NCI-H345 (cell line): ENCODE measurements at places on chromosomes 5 and 9.
A peak's percentile ranks its signal among the peaks of the same experiment; 100 is the strongest.

- no peak for DNase-seq
Observed at GRCh38 chr5:171092194-171092593, 216.9 kb upstream of the TLX3 start.

DNA sequence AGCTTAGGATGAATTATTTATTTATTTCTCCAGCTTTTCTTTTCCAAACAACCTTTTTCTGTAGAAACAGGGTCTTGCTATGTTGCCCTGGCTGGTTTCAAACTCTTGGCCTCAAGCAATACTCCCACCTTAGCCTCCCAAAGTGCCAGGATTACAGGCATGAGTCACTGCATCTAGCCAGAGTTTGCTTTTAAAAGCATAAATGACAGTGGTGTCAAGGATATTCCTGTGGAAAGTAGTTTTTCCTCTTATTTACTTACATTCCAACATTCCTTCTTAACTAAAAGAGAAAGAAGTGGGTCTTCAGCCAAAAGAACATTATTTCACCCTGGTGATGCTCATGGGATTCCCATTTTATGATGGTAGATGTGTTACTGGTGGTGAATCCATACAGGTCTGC, 62.4 kb downstream of the GRIA1 start:
- DNase-seq, result no peak

DNA sequence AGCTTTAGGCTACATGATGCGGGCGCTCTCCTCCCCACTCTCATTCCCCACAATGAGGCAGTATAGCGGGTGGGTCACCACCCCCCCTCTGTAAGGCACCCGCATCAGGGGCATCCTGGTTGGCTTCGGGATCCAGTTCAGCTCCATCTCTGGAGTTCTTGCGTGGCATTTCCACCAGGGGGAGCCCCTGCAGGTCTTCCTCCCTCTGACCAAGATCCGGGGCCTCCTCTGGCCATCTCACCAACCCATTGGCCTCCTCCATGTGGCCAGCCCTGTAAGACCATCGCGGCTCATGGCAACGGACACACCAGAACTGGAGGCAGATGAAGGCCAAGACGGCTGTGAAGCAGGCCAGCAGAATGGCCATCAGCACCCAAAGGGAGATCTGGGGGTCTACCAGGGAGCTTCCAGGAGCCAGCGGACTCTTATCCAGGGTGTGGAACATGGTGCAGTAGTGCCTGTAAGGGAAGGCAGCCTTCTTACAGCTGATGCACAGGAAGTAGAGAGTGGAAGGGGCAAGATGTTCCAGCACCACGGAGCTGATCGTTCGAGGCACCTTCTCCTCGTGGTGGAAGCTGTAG, 77.0 kb downstream of the CYFIP2 start:
- DNase-seq, result peak; percentile 1

DNA sequence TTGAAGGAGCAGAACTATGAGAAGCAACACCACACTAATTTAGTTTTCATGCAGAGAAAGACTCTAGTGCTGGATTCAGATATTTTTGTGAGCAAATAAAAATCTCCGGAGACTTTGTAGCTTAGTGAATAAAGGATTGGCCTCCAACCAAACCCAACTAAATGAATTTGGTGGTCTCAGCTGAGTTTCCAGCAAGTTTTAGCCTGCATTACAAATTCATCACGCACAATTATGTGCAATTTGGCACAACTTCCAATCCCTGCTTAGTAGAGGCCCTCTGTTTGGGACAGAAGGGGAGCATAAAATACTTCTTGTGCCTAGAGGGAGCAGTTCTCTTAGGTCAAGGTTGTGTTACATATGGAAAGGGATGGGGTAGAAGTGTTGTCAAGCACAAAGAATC, 112.3 kb upstream of the ADAMTSL1 start:
- DNase-seq, result no peak

- no peak for DNase-seq
Observed at GRCh38 chr9:31854187-31854586, 530.3 kb upstream of the ACO1 start.

GRCh38 chr5:32600054-32600622, 14.8 kb downstream of the SUB1 start:
- no peak for DNase-seq

GRCh38 chr9:34746526-34746925, 36.6 kb upstream of the CCL21 start:
- DNase-seq, result no peak

DNA sequence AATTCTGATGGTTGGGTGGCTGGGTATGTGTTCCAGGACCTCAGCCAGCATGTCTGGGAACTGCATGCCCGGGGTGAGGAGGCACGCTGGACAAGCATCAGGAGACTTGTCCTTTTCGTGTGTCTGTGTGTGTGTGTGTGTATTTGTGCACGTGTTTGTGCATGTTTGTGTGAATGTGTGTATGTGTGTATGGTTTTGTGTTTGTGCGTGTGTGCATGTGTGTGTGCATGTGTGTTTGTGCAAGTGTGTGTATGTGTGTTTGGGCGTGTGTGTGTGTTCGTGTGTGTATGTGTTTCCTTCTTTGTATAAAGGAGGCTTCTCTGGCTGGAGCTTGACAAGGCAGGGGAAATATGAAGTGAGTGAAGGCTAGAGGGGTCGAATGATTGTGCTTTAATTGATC, 491.5 kb downstream of the IRX1 start:
- no peak for DNase-seq

DNA sequence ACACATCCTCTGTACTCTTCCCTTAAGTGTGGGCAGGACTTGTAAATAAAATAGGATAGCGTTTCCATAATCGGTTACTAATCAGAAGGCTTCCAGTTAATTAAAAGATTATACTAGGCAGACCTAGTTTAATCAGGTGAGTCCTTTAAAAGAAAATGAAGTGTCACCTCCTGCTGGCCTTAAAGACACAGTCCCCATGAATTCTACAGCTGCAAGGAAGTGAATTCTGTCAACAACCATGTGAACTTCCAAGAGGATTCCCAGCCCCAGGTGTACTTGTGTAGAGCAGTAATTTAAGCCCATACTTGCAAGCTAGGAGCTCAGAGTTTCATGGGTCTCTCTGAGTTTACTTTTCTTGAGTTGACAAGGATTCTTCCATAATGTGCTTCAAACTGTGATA, 918.3 kb downstream of the DTWD2 start:
- no peak for DNase-seq

- DNase-seq, result peak; percentile 89
Observed at GRCh38 chr5:102296178-102296817, at the start of gene SLCO4C1. TSS of gene SLCO4C1 (minus strand) at chr5:102296284. CDS start at chr5:102296262, 22 bp downstream.
